ENCODE measurements at places on chromosomes 2 and 18.

DNA sequence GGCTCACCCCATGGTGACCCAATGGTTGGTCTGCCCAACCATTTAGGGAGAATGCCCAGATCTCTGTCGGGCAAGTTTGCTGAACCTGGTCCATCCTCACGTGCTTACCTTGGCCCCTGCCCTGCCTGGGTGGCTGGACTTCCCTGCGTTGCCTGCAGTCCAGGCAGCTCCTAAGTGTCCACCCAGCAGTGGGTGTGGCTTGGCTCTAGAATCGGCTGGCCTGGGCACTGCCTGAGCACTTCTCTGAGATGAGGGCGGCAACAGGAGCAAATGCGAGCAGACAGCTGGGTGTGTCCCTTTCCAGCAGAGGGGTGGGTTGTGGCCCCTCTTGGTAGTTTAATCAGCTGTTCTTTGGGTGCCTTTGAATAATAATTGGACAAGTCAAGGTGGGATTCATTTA, 11.3 kb downstream of the PCARE start:
- DNase-seq = no peak

- DNase-seq = no peak
Measured at GRCh38 chr2:53672881-53673522, 94.6 kb upstream of the CHAC2 start.

DNA sequence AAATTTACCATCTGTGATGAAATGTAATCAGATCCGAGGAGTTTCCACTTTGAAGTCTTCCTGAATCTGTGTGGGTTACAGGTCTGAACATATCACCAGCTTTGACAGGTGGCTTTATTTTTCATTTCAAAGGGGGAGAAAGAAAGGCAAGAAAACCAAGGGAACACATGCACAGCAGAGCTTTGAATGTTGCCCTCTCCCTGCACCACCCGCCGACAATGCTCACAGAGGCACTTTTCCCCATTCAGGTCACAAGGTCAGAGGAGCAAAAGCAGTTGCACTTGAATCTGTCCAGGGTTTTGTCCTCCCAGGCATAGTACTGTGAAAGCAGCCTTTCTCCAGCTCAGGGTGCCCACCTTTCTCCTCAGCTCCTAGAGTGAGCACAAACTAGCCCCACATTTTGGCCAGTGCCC, 130.2 kb downstream of the OSR1 start:
- DNase-seq = no peak

GRCh38 chr2:78408795-78409118, 616.7 kb upstream of the REG3G start:
- DNase-seq = no peak

GRCh38 chr2:66601624-66602023, 166.7 kb downstream of the MEIS1 start:
- no peak for DNase-seq

GRCh38 chr2:98444436-98445176, at the start of gene INPP4A:
Gene INPP4A, plus strand, starts transcription at chr2:98444858. Its CDS starts 75,191 bp downstream, at chr2:98520049.
- DNase-seq = peak; percentile 73

GRCh38 chr2:172614932-172615331, 59.0 kb downstream of the PDK1 start:
- no peak for DNase-seq

GRCh38 chr2:149002378-149002890, 36.1 kb upstream of the LYPD6B start:
- no peak for DNase-seq

GRCh38 chr2:204604061-204604460, 58.8 kb downstream of the PARD3B start:
- DNase-seq = no peak

DNA sequence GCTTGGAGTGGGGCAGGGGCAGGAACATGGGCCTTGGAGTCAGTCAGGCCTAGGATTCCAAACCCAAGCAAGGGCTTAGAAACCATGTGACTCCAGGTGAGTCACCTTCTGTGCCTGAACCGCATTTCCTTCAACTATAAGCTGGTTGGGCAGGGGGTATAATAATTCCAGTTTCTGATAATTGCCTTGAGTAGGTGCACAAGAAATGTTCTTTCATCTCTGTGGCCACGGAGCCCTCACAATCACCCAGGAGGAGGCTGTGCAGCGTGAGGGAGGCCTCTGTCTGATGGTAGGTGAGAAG, 112.1 kb upstream of the HAAO start:
- DNase-seq = no peak

GRCh38 chr2:194495046-194495445, 1162.0 kb upstream of the SLC39A10 start:
- DNase-seq = no peak

DNA sequence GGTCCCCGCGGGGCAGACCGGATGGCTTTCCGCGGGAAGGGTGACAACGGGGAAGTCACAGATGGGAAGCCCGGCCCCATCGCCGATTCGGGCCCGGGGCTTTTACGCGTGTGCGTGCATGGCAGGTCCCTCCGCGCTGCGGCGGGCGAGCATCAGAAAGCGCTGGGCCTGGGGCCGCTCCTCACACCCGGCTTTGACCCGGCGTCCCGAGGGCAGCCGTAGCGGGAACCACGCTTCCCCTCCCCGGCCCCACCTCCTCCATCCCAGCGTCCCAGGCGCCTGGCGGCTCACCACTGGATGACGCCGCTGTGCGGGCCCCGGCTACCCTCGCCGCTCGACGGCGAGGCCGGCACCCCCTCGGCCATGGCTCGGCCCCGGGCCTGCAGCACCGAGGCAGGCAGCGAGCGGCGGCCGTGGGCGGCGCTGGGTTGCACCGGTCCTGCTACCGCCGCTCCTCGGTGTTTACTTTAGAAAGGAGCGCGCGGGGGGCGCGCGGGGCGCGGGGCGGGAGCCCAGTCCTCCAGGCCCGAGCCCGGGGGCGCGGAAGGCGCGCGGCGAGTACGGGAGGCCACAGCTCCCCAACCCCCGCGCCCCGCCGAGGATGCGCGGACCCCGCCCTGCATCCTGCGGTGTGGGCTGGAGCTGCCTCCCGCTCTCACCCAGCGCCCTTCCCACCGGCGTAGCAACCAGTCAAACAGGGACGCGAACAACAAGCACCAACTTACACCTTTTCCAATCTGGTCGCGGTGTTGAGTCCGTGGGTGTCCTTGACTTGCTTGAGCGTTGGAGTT, 806 bp downstream of the RFX8 start:
- peak; percentile 32 for DNase-seq

- no peak for DNase-seq
Measured at GRCh38 chr18:39692367-39693015, 2126.9 kb upstream of the CELF4 start.

- DNase-seq = no peak
Measured at GRCh38 chr2:60416221-60417008, 137.0 kb downstream of the BCL11A start.

- no peak for DNase-seq
Measured at GRCh38 chr18:79423211-79424007, 27.7 kb downstream of the NFATC1 start.

- no peak for DNase-seq
Measured at GRCh38 chr18:8507361-8507760, 101.9 kb upstream of the RAB12 start.

DNA sequence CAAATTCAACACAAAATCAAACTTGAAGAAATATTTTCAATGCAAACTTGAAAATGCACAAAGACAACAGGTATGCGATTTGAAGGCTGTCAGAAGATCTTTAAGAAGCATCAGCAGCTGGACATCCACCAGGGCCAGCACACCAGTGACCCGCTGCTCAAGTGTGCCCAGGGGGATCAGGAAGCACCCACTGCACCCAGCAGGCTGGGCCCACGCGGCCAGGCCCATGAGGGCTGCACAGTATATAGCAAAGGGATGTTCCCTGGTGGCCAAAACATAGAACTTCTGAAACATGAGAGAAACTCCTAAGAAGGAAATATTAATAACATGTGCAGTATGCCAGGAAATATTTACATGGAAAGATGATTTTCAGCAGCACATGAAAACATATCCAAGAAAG, 25.0 kb downstream of the WDFY1 start:
- no peak for DNase-seq

DNA sequence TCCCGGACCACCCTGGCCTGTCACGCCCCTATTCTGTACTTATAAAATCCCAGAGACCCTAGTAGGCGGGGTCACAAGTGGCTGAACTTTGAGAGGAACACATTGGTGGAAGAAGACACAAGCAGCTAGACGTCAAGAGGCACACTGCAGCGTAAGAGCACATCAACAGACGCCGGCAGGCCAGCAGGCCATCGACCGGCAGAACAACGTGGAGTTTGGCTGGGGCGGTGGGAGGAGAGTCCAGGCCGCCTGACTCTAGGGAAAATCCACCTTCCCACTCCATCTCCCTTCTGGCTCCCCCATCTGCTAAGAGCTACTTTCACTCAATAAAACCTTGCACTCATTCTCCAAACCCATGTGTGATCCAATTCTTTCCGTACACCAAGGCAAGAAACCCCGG, 601.8 kb upstream of the CDH2 start:
- DNase-seq = no peak

Measured in stimulated activated CD4-positive, alpha-beta T cell treated with anti-CD3 and anti-CD28 coated beads, Interleukin-4, amount 100 ng/mL, for 48 hours (primary cell).